ENCODE measurements at places on chromosomes 4 and X. TPM values are rescaled to one million over a fixed set of nuclear protein-coding genes. Genes with fewer than 3 reads are reported as not detected.

DNA sequence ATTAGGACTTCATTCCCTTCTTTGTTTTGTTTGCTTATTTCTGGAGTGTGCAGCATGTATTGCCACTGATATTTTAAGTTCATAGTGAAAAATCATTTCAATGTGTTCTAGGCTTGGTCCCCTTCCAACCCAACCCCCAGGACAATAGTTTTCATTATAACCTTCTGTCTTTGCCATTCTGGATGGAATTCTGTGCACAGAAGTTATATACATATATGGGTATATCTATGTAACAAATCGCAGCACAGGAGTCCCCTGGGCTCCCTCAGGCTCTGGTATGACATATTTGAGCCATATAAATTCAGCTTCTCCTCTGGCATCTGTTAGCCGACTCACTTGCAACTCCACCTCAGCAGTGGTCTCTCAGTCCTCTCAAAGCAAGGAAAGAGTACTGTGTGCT, at the start of gene TNMD:
Gene TNMD, plus strand, starts transcription at position 326 of the 400 bp plus-strand sequence. CDS start 83 bp downstream, outside the sequence.
- no peaks in the 10 kb centered on the region for H3K36me3 ChIP-seq
- H3K4me1 ChIP-seq, result no peaks in the 10 kb centered on the region
- no peaks in the 10 kb centered on the region for H3K27me3 ChIP-seq

- H3K27me3 ChIP-seq, result no peaks in the 10 kb centered on the region
- H3K36me3 ChIP-seq, result no peaks in the 10 kb centered on the region
- no peak overlapping the region for H3K27ac ChIP-seq
- peaks cover 15% of the 10 kb centered on the region for H3K4me1 ChIP-seq
- no peak for DNase-seq
Measured at GRCh38 chr4:155587766-155588165, 78.9 kb upstream of the GUCY1A1 start.

DNA sequence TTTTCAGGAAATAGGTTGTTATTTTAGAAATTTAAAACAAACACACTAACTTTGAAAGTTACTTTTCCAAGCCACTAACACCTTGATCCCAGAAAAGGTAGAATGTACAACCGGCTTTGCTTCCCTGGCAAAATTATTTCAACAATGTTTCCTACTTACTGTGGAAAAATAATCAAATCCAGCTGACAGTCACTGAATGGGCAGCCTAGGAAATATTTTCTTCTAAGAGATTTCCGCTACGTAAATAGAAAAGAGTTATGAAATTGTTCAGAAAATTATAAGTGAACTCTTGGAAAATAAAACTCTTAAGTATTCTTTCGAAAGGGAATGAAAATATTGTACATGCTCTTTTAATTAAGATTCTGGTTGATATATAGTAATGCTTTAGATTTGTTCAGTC, 195.7 kb downstream of the GASK1B start:
- H3K27ac ChIP-seq, result no peak overlapping the region
- H3K36me3 ChIP-seq, result no peaks in the 10 kb centered on the region
- no peak overlapping the region for H3K4me3 ChIP-seq

DNA sequence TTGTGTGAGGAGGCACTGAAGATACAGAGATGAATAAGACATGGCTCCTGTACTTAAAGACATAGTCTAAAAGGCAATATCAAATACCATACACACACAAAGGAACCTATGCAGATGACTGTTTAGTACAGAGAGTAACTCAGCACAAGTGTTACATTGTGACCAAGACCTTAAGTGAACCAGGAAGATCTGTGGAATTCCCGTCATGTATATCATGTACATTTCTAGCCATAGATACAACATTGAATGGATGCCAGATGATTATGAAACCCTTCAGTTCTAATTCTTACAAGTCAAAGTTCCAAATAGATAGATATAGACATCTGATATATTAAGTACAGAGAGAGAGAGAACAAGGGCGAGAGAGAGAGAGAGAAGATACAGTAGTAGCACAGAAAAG, 73.2 kb downstream of the PAK3 start:
- no peaks in the 10 kb centered on the region for H3K4me1 ChIP-seq
- H3K36me3 ChIP-seq, result no peaks in the 10 kb centered on the region
- H3K4me3 ChIP-seq, result no peak overlapping the region
- no peak for DNase-seq
- H3K27ac ChIP-seq, result no peak overlapping the region

Gene TET2
- total RNA-seq, result 43.1 TPM

DNA sequence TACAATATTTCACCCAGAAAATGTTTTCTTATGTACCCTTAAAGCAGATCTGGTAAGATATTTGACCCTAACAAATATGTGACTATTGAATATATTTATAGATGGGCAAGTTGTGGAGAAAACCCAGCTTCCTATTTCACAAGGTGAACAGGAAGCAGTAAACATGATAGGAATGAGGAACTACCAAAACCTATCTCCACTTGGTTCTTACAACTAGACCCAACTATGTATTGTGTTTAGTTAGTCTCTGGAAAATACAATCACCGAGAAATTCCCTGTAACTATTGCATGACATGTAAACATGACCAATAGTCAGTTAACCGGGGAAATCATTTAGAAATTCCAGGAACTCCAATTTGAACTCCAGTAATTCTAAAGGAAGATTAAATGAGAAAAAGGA, 8.4 kb upstream of the RXFP1 start:
- H3K4me3 ChIP-seq, result no peak overlapping the region
- H3K27ac ChIP-seq, result no peak overlapping the region
- H3K4me1 ChIP-seq, result no peaks in the 10 kb centered on the region

Gene PSAPL1
- total RNA-seq, result 16.4 TPM

Gene LDB2
- total RNA-seq, result 17.7 TPM

GRCh38 chrX:40012868-40013265, 84.9 kb downstream of the BCOR start:
- peak; percentile 79 for DNase-seq
- peak overlapping the region; percentile 92 for H3K27ac ChIP-seq

Gene KCNIP4
- not detected for total RNA-seq

Gene GPR34
- total RNA-seq, result 1.8 TPM

- no peak overlapping the region for H3K27ac ChIP-seq
- no peak for DNase-seq
- H3K4me3 ChIP-seq, result no peak overlapping the region
- H3K4me1 ChIP-seq, result no peaks in the 10 kb centered on the region
Measured at GRCh38 chr4:149638073-149638472, 177.6 kb downstream of the IQCM start.

Gene RGN
- total RNA-seq, result 0.29 TPM

DNA sequence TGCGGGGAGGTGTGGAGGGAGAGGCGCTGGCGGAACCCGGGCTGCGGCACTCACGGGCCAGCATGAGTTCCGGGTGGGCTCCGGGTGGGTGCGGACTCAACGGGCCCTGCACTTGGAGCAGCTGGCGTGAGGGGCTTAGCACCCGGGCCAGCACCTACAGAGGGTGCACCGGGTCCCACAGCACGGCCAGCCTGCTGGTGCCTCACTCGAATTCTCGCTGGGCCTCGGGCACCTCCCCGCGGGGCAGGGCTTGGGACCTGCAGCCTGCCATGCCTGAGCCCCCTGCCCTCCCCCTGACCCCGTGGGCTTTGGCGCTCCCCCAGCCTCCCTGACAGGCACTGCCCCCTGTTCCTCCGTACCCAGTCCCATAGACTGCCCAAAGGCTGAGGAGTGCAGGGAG, 10.8 kb upstream of the CAMK2D start:
- DNase-seq, result no peak
- H3K4me1 ChIP-seq, result no peaks in the 10 kb centered on the region
- no peak overlapping the region for H3K27ac ChIP-seq
- no peaks in the 10 kb centered on the region for H3K36me3 ChIP-seq
- H3K27me3 ChIP-seq, result no peaks in the 10 kb centered on the region

GRCh38 chrX:10280071-10280470, 123.3 kb downstream of the CLCN4 start:
- no peaks in the 10 kb centered on the region for H3K27me3 ChIP-seq
- H3K36me3 ChIP-seq, result no peaks in the 10 kb centered on the region
- H3K4me1 ChIP-seq, result no peaks in the 10 kb centered on the region
- H3K27ac ChIP-seq, result no peak overlapping the region

Gene NAT8L
- total RNA-seq, result 1.4 TPM

Gene TMSB15B
- total RNA-seq, result 3.4 TPM

Gene CENPVL2
- total RNA-seq, result not detected

GRCh38 chrX:110087485-110088356, 84.8 kb downstream of the TMEM164 start:
- H3K4me1 ChIP-seq, result peaks cover 3% of the 10 kb centered on the region
- no peak for DNase-seq
- H3K27me3 ChIP-seq, result no peaks in the 10 kb centered on the region

DNA sequence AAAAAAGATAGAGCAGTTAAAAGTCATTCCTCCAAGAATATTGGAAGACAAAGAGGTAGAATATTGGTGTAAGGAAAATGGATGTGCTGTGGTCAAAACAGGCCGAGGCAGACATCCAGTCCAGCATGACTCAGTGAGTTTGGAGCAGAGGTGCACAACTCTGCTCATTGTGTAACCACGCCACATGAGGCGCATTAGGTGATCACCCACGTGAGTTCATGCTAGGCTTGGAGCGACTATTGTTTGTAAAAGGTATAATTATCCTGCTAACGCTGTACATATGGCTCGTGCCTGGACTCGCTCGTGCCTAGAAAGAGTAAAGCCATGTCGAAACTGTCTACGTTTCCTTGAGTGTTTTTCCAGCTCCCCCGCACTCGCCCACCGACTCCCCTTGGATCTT, 23.9 kb downstream of the C4orf54 start:
- H3K4me3 ChIP-seq, result no peak overlapping the region
- no peaks in the 10 kb centered on the region for H3K4me1 ChIP-seq
- no peaks in the 10 kb centered on the region for H3K36me3 ChIP-seq
- no peak overlapping the region for H3K27ac ChIP-seq
- DNase-seq, result no peak
- no peaks in the 10 kb centered on the region for H3K27me3 ChIP-seq

GRCh38 chr4:30716681-30717207, 3.4 kb upstream of the PCDH7 start:
- no peaks in the 10 kb centered on the region for H3K36me3 ChIP-seq
- peak overlapping the region; percentile 74 for H3K4me3 ChIP-seq
- H3K27me3 ChIP-seq, result peaks cover 27% of the 10 kb centered on the region
- DNase-seq, result no peak
- peak overlapping the region; percentile 65 for H3K27ac ChIP-seq
- H3K4me1 ChIP-seq, result peaks cover 48% of the 10 kb centered on the region

Gene PNMA6E
- not detected for total RNA-seq

GRCh38 chr4:55378617-55379467, 16.9 kb upstream of the TMEM165 start:
- H3K36me3 ChIP-seq, result no peaks in the 10 kb centered on the region
- no peak overlapping the region for H3K27ac ChIP-seq
- H3K4me1 ChIP-seq, result peaks cover 4% of the 10 kb centered on the region
- H3K27me3 ChIP-seq, result no peaks in the 10 kb centered on the region
- DNase-seq, result no peak

Gene TMEM271
- total RNA-seq, result 8.7 TPM

- no peak overlapping the region for H3K4me3 ChIP-seq
- DNase-seq, result no peak
- no peaks in the 10 kb centered on the region for H3K27me3 ChIP-seq
- H3K36me3 ChIP-seq, result peaks cover 81% of the 10 kb centered on the region
Measured at GRCh38 chr4:94277534-94277933, 65.1 kb downstream of the HPGDS start.

- H3K27ac ChIP-seq, result no peak overlapping the region
- no peak for DNase-seq
- peaks cover 5% of the 10 kb centered on the region for H3K36me3 ChIP-seq
- peaks cover 46% of the 10 kb centered on the region for H3K4me1 ChIP-seq
- no peaks in the 10 kb centered on the region for H3K27me3 ChIP-seq
- peak overlapping the region; percentile 95 for H3K4me3 ChIP-seq
Measured at GRCh38 chr4:41934514-41934900, 722 bp upstream of the TMEM33 start.

- peaks cover 15% of the 10 kb centered on the region for H3K4me1 ChIP-seq
- no peaks in the 10 kb centered on the region for H3K36me3 ChIP-seq
- no peak overlapping the region for H3K4me3 ChIP-seq
- H3K27ac ChIP-seq, result no peak overlapping the region
- H3K27me3 ChIP-seq, result no peaks in the 10 kb centered on the region
- no peak for DNase-seq
Measured at GRCh38 chrX:10178866-10179463, 22.2 kb downstream of the CLCN4 start.

- H3K4me3 ChIP-seq, result no peak overlapping the region
- H3K27ac ChIP-seq, result peak overlapping the region; percentile 89
- H3K4me1 ChIP-seq, result peaks cover 56% of the 10 kb centered on the region
- peaks cover 29% of the 10 kb centered on the region for H3K36me3 ChIP-seq
Measured at GRCh38 chr4:88609387-88609786, 17.1 kb downstream of the HERC3 start.

DNA sequence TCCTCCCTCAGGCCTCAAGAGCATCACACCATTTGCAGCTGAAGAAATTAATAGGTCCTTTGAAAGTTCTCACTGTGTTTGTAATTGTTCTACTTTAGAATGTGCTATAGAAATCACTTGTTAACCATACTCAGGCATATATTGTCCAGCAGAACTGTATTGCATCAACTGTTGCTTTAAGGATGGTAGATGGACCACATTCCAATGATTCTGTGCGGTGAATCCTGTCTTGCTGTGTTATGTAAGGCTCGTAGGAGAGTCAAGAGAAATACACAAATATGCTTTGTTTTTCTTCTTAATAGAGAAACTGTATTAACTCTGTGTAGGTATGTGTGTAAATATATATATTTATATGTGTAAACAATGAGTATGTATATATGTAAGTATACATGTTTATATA, 6.3 kb upstream of the ADGRA3 start:
- H3K27ac ChIP-seq, result no peak overlapping the region
- DNase-seq, result no peak
- no peak overlapping the region for H3K4me3 ChIP-seq
- no peaks in the 10 kb centered on the region for H3K27me3 ChIP-seq

DNA sequence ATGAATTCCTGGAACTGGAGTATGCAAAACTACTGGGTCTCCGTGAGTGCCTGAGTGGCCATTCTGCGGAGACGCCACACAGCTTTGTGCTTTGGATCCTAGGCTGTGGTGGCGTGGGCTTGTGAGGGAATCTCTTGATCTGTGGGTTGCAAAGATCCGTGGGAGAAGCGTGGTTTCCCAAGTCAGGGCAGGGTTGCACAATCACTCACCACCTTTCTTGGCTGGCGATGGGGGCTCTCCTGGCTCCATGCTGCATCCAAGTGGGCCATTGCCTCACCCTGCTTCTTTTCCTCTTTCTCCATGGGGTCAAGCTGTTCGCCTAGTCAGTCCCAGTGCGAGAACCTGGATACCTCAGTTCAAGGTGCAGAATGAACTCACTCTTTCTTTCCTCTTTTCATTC, 62.5 kb downstream of the SLAIN2 start:
- H3K4me3 ChIP-seq, result no peak overlapping the region
- no peaks in the 10 kb centered on the region for H3K27me3 ChIP-seq
- no peak overlapping the region for H3K27ac ChIP-seq
- peaks cover 16% of the 10 kb centered on the region for H3K36me3 ChIP-seq

Gene ZNF157
- not detected for total RNA-seq
